Progenitor cell of endocrine pancreas (in vitro differentiated cells): ENCODE measurements at places on chromosomes 5 and 9. TPM values are rescaled to one million over a fixed set of nuclear protein-coding genes. Genes with fewer than 3 reads are reported as not detected.

NCS1 gene
- total RNA-seq = 29.0 and 33.4 TPM in 2 replicates

IL5 gene
- not detected in 2 replicates for total RNA-seq

DNA sequence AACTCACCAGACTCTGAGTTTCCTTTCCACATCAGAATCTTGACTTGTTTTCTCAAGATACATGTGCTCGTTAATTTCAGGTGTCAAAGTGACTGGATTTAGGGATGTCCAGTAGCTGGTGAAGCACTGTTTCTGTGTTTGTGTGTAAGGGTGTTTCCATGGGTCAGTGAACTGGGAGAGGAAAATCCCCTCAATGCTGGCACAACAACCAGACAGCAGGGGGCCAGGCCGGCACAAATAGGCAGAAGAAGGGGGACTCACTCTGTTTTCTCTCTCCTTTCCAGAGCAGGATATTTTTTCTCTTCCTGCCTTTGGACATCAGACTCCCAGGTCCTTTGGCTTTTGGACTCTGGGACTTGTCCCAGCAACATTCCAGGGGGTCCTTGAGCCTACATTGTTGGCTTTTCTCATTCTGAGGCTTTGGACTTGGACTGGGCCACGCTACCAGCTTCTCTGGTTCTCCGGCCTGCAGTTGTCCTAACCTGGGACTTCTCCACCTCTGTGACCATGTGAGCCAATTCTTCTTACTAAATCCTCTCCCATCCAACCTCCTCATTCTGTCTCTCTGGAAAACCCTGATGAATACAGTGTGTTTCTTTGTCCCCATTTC is 144.0 kb downstream of the CAAP1 start:
- H3K4me1 ChIP-seq = peaks cover 5% of the 10 kb centered on the region
- H3K27ac ChIP-seq = no peak overlapping the region
- no peaks in the 10 kb centered on the region for H3K36me3 ChIP-seq
- H3K27me3 ChIP-seq = no peaks in the 10 kb centered on the region
- no peak overlapping the region for H3K4me3 ChIP-seq

GRCh38 chr9:128706045-128706444 is 3.7 kb downstream of the PKN3 start:
- H3K4me1 ChIP-seq = peaks cover 3% of the 10 kb centered on the region
- no peak overlapping the region for H3K4me3 ChIP-seq
- no peak overlapping the region for H3K27ac ChIP-seq
- no peak for DNase-seq

TAF11L10 gene
- total RNA-seq = not detected in 2 replicates
